Stimulated activated CD8-positive, alpha-beta memory T cell treated with anti-CD3 and anti-CD28 coated beads, Interleukin-7, amount 100 ng/mL, for 1 hour (primary cell): ENCODE measurements at places on chromosomes 6 and 20.
A peak's percentile ranks its signal among the peaks of the same experiment; 100 is the strongest.

DNA sequence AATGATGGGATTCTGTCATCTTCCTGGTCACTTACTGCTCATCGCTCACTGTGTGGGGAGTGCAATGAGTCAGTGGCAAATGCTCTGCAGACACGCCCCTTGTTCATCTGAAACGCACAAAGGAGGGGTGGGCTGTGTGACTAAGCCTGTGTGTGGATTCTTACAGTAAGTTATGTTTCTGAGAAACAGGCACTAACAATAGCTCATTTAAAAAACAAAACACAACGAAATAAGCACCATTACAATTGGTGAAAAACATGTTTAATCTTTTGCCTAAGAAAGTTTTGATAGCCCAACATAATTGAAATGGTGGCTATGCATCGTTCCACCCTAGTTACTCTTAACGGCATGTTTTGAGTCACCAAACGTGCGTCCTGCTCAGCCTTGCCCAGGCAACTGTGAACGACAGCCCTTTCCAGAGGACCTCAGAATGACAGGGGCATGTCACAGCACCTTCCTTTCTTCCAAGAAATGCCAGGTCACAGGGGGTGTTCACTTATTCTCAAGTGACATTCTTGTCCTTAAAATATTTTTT is 118.4 kb upstream of the SGK1 start:
- peak; percentile 15 for DNase-seq

DNA sequence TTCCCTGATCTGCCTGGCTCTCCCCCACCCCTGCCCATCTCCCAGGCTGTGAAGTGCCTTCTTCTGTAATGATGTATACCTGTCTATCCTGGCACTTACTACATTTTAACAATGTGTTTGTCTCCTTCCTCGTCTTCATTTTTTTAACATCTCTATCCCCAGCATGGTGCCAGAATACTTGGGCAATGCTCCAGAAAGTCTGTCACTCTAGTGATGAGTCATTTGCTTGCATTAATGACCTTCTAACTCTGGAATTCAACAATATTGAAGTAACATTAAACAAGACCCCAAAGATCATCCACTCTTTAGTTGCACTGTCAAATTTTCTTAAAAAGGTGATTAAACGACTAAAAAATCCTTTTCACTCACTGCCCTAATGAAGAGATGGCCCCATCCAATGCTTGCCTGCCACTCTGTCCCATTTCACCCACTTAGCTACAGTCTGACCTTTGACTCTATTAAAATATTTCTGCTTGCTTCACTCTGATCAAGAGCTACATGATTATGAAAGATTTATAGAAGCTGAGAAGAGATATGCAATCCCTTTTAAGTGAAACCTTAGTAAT is 7.7 kb upstream of the KLHL31 start:
- no peak for DNase-seq

GRCh38 chr20:38032585-38033329 is 499 bp downstream of the TTI1 start:
- no peak for DNase-seq

DNA sequence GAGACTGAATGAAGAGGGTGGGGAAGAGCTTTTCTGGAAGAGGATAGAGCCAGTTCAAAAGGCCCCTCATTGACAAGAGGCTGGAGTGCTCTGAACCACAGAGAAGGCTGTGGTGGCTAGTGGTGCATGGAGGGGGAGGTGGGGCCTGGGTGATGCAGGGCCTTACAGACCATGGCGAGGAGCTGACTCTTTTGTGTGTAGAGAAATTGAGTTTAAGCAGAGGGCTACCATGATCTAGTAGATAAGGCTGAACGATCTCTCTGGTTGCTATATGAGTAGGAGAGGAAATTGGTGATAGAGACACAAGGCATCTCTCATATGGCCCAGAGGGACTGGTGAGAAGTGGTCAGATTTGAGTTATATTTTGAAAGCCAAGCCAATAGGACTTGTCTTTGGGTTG is 137.6 kb downstream of the UST start:
- DNase-seq = no peak

DNA sequence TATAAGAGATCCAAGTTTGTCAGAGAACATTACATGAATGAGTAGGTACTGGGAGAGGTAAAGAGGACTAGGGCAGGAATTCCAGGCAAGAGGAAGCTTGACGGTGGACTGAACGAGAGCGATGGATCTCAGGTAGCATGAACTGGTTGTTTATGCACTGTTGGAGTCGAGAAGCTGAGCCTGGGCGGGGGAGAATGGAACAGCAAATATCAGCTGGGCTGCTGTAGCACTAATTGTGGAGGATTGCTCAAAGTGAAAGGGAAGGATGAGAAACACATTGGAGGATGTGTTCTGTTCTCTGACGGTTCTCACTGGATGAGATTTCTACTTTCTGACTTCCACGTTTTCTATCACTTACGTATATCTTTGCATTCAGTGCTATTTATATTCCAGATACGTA is 164.2 kb downstream of the PHF3 start:
- no peak for DNase-seq

DNA sequence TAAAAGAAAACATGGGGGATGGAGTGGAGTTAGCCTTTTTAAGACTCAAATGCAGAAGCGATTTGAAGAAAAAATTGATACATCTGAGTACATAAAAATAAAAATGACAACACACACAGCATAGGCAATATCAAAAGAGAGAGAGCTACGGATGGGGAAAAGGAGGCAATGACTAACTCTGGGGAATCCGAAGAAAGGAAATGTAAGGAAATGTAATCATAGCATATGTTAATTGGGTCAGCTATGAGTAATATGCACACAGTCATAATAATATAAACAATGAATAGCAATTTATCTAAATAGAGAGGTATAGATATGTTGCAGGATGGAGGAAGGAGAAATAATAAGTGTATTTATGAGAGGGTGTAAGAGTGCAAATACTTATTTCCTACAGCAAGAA is 83.4 kb downstream of the NOL4L start:
- DNase-seq = no peak

DNA sequence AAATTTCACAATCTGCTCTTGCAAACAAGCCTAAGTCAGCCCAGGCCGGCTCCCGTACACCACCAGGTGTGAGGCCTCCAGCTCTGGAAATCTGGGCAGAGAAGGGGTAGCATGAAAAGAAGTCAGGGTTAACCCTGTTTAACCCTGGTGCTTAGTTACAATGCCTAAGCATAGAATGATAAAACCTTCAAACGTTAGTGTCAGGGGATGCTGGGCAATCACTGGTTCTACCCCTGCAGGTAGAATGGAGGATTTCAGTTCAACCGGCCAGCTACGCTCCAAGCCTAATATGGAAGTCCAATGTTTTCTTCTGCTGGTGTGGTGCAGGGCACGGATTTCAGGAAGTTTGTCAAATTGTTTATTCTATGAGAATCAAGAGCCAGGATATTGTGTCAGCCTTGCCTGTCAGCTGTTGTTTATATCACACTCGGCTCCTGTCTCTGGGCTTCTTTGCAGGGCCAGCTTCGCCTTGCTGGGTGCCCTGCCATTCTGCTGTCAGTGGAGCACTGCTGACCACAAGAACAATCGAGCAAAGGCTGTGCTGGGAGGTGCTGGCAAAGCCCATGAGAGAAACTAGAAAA is 20.2 kb upstream of the CD93 start:
- no peak for DNase-seq

DNA sequence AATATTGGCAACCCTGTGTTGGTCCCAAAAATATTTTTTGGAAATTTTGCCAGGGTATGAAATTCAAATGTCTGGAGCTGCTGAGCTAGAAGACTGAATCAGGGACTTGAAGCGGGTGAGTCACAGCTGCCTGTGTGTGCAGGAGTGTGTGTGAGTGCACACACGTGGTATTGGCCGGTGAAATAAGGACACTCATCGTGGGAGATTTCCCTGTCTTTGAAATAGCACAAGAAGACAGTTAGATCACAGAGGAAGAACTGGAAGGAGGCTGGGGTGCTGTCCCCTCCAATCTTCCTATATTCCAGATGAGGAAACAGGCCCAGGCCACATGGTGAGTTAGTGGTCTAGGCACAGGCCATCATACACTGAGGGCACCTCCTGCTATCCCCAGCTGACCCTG is 123.8 kb upstream of the MLN start:
- no peak for DNase-seq

GRCh38 chr6:133871131-133871530 is 17.8 kb upstream of the TCF21 start:
- DNase-seq = no peak

DNA sequence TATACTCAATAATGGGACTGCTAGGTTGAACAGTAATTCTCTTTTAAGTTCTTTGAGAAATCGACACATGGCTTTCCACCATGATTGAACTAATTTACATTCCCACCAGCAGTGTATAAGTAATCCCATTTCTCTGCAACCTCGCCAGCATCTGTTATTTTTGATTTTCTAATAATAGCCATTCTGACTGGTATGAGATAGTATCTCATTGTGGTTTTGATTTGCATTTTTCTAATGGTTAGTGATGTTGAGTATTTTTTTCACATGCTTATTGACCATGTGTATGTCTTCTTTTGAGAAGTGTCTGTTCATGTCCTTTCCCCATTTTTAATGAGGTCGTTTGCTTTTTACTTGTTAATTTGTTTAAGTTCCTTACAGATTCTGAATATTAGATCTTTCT is 66.5 kb downstream of the STK4 start:
- DNase-seq = no peak

- DNase-seq = no peak
These were observed 6.4 kb downstream of the PREX1 start for GRCh38 chr20:48821261-48821920.

- DNase-seq = no peak
These were observed 132.0 kb upstream of the RUNX2 start for GRCh38 chr6:45196121-45196520.

- DNase-seq = no peak
These were observed 15.5 kb downstream of the COL9A3 start for GRCh38 chr20:62832212-62832922.

DNA sequence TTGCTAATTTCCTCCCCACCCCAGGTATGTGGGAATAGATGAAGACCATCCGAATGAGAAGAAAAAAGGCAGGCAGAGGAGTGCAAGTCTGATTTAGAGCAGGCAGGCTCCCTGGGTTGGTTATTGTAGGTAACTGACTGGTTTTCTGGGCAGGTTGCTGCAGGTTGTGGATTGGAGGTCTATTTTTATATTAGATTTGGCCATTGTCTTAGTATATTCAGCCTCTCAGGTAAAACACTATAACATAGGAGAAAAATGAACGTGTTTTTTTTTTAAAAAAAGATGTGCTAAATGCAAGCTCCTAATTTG is 492 bp upstream of the TBC1D7 start:
- no peak for DNase-seq

DNA sequence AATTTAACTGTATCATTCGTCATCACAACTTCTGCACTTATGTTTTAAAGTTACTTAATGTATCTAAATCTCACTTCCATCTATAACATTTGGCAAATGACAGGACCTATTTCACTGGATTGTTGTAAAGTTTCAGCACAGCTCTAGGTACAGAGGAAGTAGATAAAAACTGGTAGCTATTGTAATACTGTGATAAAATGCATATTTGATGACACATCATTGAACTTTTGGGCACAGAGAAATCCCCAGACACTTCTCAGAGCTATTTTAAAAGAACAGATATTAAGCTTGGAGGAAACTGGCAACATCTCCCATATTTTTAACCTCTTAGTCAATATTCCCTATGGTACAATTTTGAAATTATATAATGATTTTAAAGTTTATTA is 138.7 kb downstream of the RFPL4B start:
- no peak for DNase-seq

- no peak for DNase-seq
These were observed 902 bp downstream of the SLC29A1 start for GRCh38 chr6:44224029-44224964.

DNA sequence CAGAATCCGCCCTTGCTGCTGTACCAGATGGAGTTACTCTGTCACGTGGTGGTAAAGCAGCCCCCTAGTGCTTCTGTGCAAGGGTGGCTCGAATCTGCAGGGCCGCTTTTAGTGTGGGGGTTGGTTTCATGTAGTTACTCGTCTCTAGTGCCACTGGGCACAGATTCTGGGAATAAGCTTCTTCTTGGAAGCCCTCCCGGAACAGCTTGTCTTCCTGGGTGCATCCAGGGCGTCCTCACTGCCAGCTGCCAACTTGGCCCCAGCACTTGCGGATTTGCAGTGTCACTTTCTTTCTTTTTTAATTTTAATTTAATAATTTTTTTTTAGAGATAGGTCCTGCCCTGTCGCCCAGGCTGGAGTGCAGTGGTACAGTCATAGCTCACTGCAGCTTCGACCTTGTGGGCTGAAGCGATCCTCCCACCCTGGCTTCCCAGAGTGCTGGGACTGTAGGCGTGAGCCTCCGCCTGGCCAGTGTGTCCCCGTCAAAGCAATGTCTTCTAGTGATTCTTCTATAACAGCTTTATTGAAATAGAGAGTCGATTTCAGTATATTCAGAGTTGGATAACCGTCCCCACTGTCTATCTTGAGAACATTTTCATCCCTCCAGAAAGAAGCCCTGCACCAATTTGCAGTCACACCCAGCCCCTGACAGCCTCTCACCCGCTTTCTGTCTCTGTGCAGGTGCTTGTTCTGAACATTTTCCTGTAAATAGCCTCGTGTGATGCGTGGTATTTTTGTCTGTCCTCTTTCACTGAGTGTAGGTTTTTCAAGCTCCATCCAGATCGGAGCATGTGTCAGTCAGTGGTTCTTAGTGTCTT is 25.9 kb downstream of the PYGB start:
- DNase-seq = no peak

GRCh38 chr20:18511571-18511970 is 3.8 kb downstream of the SEC23B start:
- no peak for DNase-seq

DNA sequence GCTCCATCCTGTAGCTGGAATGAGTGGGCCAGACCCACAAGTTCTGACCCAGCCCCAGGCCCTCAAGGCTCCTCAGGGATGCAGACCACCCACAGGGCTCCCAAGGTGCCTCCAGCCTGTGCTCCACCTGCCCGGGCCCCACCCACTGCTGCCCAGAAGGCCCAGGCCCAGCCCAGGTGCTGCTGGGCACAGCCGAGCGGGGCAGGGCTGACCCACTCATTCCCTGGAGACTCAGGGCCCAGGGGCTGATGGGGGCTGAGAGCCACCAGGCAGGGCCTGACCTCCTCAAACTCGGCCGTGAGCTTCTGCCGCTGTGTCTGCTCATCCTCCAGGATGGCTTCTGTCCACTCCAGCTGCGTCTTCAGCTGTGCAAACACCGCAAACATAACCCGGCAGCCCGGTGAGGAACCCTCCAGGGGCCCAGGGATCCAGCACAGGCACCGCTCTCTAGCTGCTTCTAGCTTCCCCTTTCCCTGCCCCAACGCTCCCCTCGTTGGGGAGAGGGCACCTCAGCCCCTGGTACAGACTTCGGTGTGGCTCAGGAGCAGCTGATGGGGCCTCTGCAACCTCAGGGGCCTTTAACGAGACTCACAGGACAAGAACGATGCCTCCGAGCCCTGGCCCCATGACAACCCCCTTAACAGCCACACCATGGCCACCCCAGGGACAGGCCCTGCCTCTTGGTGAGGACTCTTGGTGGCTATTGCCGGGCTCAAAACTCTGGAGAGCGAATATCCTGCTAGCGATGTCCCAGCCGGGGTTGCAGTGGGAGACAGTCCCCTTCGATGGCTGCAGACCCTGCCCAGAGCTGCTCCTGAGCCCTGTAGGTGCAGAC is 46.0 kb downstream of the DSTN start:
- no peak for DNase-seq

- DNase-seq = no peak
These were observed 430.3 kb upstream of the SULF2 start for GRCh38 chr20:48215536-48215935.
